ENCODE measurements at places on chromosomes 5 and 9. TPM values are rescaled to one million over a fixed set of nuclear protein-coding genes. Genes with fewer than 3 reads are reported as not detected.

DNA sequence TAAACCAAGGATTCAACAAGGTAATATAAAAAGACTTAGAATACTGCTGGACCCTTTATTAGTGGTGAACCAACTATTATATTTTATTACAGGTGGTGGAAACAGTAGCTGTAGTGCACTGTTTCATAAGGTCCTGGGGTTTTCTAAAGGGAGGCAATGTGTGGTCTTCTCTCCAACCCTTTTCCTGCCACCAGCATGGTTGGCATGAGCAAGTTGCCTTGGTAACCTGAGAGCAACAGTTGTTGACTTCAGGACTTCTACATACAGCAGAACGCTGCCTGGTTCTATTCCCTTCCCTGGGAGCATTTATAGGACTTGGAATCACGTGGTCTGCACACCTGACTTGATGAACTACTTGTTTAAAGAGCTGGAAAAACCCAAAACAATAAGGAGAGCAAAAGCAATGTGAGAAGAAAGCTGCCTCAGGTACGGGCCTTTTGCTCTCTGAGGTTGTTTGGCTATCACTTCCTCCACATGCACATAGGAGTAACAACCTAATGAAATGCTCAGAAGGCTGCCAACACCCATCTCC is 81.1 kb upstream of the RAI14 start:
- no peaks in the 10 kb centered on the region for H3K4me1 ChIP-seq
- H3K36me3 ChIP-seq: no peaks in the 10 kb centered on the region
- no peak for DNase-seq

DNA sequence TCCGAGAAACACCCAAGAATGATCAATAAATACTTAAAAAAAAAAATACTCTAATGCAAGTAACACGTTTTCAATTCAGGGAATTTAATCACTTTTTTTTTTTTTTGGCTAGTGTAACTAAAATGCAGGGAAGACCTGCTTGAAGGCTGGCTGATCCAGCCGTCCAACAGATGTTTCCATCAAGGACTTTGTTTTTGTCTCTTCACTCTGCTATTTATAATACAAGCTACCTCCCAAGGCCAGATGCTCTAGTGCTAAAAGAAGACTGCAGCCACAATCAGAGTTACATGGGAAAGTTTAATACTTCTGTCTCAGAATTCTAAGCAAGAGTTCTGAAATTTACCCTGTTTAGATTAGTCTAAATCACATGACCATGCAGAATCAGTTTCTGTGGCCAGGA is 14.5 kb downstream of the TBCA start:
- H3K27me3 ChIP-seq: no peaks in the 10 kb centered on the region
- peaks cover 27% of the 10 kb centered on the region for H3K4me1 ChIP-seq
- no peak overlapping the region for H3K4me3 ChIP-seq
- DNase-seq: no peak
- H3K27ac ChIP-seq: no peak overlapping the region

Gene GOLGA1
- polyA plus RNA-seq: 10.7 TPM

Gene ZNF782
- 1.0 TPM for polyA plus RNA-seq
